ENCODE measurements at places on chromosomes 12 and 14.
A peak's percentile ranks its signal among the peaks of the same experiment; 100 is the strongest.

DNA sequence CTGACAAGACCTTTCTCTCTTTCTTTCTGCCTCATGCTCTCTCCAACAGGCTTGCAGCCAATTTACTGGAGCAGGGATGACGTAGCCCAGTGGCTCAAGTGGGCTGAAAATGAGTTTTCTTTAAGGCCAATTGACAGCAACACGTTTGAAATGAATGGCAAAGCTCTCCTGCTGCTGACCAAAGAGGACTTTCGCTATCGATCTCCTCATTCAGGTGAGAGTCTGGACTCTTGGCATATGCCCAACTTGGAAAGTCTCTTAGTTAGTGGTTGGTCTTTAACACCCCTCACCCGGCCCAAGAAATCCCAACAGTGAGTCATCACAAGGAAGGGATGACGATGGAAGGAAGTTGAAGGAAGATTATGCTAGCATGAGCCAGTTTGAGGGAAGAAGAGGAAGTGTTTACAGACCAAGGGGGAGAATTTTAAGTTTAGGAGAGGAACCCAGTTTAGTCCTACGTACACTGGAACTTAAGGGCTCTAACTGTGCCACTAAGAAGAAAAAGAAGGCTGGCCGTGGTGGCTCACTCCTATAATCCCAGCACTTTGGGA lies 189.7 kb downstream of the ETV6 start:
- no peak for DNase-seq

DNA sequence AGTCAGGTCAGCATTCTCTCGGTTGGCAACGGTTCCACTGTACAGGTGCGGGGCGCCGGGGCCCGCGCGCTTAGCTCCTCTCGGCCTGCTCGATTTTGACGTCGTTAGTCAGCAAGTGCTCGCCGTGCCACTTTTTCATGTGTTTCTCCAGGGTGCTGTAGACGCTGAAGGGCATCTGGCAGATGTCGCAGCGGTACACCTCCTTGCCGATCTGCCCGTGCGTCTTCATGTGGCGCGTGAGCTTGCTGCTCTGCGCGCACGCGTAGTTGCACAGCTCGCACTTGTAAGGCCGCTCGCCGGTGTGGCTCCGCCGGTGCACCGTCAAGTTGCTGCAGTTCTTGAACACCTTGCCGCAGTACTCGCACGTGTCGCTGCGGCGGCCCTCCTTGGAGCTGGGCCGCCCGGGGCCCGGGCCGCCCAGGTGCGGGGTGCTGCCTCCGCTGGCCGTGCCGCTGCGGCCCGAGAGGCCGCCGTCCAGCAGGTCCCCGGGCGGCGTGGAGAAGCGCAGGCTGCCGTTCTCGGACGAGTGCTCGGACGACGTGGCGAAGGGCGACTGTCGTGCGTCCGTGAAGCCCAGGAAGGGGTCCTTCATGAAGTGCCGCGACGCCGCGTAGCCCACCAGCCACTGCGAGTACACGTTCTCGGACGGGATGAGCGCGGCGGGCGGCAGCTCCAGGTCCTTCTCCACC lies 97.8 kb downstream of the BCL11B start:
- no peak for DNase-seq

DNA sequence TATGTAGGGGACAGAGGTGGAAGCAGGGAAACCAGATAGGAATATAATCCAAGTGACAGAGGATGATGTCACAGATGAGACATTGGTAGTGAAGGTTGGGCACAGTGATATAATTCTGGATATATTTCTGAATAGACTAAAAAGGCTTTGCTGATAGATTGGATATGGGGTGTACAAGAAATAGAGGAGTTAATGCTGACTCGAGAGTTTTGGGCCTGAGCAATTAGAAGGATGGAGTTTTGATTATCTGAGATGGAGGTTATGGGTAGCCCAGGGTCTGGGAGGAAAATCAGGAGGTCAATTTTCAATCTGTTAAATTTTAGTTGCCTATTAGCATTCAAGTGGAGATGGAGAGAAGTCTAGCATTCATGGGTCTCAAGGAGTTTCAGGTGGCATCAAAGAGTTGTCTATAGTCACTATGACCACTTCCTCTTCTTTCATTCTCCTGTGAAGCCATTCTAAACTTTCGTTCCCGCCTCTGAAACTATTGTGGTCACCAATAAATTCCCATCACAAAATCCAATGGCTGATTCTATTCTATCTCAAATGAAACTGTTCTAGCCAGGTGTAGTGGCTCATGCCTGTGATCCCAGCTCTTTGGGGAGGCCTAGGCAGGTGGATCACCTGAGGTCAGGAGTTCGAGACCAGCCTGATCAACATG lies 10.6 kb upstream of the ANO6 start:
- DNase-seq: no peak

DNA sequence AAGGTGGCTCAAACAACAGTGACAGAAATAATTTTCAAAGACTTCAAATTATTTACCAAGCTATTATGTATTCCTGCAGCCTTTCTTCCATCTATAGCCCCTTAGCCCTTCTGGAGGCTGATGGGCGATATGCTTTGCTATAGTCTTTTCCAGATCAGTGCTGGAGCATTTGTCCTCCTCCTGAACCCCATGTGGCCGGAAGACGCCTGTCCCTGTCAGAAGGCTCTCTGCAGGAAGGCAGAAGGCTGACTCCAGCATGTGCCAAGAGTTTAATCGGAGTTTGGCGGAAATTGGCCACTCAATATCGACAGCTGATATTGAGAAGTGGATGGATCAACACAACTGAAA lies 49.3 kb upstream of the MAX start:
- DNase-seq: no peak

GRCh38 chr12:122834921-122835749 lies at the start of gene HIP1R:
HIP1R (plus strand) TSS chr12:122835457; CDS start chr12:122835551, 94 bp downstream.
- peak; percentile 37 for DNase-seq

DNA sequence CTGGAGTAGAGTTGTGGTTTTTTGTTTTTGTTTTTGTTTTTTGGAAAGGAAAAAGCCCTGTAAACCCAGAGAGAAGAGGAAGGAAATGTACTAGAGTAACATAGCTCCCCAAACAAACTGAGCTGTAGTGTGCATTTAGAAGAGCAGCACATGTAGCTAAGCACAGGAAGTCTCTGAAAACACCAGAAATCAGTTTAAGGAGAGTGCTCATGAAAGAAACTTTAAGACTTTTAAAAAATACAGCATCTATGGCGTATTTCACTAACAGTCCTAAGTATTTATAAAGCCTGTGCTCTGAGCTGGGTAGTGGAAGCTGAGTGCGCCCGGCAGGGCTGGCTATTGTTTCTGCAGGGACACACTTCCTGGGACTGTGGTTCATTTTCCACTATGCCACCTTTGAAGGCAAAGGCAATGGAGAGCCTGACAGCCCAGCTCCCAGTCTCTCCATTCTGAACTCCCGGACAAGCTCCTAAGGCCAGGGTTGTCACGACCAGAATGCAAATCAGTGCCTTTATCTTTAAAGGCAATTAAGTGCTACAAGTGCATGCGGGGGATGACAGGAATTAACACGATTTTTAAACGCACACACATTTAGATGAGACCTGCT lies 45.4 kb downstream of the NIN start:
- no peak for DNase-seq

DNA sequence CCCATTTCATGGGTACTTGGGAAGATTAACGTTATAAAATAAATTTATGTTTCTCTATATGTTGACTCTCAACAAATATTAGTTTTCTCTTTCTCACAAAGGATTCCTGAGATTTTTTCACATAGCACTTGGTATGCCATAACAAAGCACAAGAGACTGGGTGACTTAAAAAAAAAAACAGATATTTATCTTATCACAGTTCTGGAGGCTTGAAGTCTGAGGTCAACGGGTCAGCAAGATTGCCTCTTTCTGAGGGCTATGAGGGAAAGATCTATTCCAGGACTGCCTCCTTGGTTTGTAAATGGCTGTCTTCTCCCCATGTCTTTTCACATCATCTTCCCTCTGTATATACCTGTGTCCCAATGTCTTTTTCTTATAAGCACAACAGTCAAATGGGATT lies 153.5 kb upstream of the DIO2 start:
- no peak for DNase-seq

- peak; percentile 35 for DNase-seq
These were observed 674 bp downstream of the VDR start for GRCh38 chr12:47903927-47904712.

DNA sequence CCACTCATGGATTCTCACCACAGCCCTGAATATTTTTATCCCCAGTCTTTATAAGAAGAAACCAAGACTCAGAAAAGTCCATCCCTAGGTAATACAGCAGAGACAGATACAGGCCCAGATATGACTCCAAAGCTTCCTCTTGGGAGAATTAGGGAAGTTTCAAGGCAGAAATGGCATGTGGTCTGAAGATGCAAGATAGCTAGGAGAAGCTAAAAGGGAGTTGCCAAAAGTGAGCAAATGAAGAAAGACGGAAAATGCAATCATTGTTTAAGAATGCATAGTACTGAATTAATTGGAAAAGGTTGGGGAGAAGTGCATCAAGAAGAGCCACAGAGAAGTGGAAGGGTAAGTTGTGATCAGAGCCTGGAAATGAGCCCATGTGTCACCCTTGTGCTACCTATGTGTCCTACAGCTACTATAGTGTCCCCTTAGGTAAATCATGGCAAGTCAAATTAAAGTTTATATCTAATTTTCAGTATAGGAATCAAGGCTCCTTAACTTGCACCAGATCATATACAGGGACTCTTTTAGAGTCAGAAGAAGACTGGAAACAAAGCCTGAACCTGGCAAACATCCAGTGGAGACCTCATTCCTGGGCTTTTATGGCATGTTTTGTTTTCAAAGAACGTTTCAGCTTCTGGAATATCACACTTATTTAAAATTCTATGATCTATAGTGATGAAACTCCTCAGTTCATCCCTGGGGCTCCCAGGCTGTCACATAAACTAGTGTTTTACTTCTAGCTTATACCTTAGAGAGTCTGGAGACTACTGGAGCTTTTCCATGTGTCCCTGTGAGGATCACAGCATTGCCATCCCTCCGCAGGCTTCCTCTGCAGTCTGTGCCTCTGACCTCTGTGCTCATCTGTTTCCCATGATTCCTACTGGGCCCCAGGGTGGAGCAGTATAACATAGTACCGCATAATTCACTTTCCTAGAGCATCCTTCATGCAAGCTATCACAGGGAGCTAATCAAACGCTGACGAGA lies 189.0 kb upstream of the CDKN3 start:
- no peak for DNase-seq

- DNase-seq: peak; percentile 52
These were observed 792 bp upstream of the SLC38A1 start for GRCh38 chr12:46269429-46270241.
